ENCODE measurements at places on chromosomes 5 and 9.

DNA sequence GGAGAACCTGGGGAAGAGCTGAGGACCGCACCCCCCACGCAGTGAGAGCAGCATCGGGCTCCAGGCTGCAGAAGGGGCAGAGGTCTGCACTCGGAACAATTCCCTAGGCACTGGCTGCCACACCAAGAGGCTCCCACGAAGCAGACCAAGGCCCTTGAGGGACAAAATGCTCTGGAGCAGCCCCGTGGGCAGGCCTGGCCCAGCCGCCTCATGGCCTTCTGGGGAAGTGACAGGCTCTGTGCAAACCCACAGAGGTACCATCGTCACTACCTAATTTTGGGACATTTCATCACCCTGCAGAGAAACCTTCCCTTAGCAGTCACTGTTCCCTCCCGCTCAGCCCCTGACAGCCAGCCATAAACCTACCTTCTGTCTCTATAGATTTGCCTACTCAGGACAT, 15.9 kb downstream of the FBXW5 start:
- DNase-seq, result no peak

DNA sequence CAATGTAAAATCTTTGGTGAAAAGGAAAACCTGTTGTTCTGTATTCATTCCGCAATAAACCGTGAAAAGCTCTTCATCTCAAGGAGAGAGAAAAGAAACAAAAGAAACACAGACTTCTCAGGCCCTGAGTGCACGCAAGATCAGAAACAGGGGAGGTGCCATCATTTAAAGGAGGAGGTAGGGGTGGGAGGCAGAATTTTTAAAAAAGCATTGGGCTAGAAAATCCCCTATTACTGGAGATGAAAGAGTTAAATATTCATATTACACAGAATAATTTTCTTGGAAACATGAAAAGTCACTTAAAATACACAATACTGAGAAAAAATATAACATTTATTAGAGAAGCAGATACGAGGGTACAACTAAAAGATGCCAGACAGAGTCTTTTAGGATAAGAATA, 56.3 kb downstream of the USP20 start:
- no peak for DNase-seq

GRCh38 chr9:108245901-108246300, 609.9 kb downstream of the ACTL7B start:
- no peak for DNase-seq

DNA sequence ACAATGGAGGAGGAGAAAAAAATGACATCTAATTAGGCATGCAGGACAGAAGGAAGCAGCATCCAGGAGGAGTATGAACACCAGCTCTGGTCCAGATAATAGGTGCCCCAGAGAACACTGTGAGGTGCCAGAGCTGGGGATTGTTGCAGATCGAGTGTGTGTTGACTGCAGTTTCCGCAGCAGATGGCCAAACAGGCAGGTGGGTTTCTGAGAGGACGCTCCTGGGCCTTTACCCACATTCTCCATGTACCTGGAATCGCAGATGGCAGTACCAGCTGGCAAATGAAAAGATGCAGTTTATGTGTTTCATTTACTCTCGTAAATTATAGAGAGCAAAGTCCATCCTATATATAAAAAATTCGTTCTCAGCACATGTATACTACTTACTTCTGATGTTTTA, 182.2 kb upstream of the ISL1 start:
- no peak for DNase-seq
